ENCODE measurements at places on chromosomes 1 and 21.

- no peak for DNase-seq
Observed at GRCh38 chr21:45299864-45300785, 12.4 kb upstream of the POFUT2 start.

- peak; percentile 43 for DNase-seq
Observed at GRCh38 chr1:29991025-29991424, 732.4 kb downstream of the MATN1 start.

- DNase-seq = no peak
Observed at GRCh38 chr1:119451158-119451557, 36.2 kb downstream of the HSD3B2 start.

- DNase-seq = no peak
Observed at GRCh38 chr1:162951553-162952315, 90.8 kb upstream of the CCDC190 start.

- no peak for DNase-seq
Observed at GRCh38 chr1:93559045-93559444, 111.1 kb downstream of the FNBP1L start.

- no peak for DNase-seq
Observed at GRCh38 chr1:204990059-204990664, 52.9 kb upstream of the CNTN2 start.

GRCh38 chr1:159705904-159706256, 8.5 kb downstream of the CRP start:
- no peak for DNase-seq

DNA sequence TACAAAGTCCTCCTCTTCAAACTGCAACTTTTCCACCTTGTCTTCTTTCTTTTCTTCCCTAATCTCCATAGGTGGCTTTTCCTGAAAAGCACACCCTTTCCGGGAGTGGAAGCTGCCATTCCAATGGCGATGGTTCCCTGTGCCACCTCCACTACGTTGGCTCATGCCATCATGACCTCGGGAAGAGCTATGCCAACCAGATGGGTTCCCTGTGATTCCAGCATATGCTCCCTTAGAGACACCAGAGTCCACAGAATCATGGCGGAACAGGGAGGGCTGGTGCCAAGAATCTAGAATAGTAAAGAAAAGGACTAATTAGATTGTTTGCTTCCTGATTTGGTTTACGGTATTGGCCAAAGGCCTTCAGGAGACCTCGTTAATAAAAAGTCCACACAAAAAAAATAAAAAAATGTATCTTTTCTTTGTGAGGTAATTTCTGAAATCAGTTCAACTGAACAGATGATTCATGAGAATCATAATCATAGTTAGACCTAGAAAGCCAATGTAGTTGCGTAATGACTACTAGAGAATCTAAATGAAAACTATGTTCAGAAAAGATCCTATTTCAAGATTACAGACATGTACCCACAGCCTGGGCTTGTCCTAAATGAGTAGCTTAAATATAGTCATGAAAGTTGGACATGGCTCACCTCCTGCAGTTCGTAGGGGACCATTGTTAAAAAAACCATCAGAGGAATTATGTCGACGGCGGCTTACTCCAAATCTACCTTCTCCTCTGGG, 30.9 kb upstream of the CCDC17 start:
- no peak for DNase-seq

DNA sequence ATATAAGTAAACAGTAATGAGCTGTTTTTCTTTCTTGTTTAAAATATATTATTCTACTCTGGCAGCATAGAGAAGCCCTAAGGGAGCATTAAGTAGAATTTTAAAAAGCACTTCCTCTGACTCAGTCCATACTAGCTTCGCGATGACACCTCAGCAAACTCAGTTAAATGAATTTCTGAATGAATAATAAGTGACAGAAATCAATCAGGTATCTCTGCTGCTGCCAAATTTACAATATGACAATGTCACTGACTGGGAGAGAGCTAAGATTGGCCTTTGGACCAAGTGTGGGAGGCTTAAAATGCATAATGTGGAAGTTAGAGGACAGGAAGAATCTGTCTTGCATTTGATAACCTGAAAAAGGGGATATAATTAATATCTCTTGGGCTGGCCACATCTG, 296.1 kb downstream of the HHIPL2 start:
- no peak for DNase-seq

- no peak for DNase-seq
Observed at GRCh38 chr1:30756545-30757351, 826 bp downstream of the LAPTM5 start.

DNA sequence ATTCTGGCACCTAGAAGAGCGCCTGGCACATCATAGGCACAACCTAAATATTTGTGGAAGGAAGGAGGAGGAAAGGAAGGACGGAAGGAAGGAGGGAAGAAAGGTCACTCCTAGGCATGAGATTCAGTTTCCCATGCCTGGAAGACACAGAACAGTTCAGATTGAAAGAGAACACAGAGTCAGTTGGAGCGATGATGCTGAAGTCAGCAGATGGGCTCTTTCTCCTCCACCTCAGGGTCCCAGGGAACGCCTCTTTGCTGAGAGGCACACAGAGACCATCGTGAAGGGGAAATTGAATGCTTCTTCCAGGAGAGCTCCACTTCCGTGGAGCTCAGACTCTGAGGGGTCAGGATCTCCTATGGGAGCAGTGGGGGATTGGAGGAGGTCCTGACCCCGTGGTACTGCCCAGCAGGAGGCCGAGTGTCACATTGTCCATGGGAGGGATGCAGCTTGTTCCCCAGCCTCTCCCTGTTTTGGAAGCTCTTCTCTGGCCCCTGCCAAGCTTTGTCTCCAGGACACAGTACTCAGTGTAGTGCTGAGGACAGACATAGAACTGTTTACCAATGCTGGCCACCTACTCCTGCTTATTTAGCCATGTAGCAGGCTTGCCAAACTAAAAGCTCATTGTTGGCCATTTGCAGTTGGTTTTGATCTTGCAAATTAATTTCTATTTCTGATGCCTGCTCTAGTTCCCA, 2.4 kb downstream of the MYBPHL start:
- no peak for DNase-seq

DNA sequence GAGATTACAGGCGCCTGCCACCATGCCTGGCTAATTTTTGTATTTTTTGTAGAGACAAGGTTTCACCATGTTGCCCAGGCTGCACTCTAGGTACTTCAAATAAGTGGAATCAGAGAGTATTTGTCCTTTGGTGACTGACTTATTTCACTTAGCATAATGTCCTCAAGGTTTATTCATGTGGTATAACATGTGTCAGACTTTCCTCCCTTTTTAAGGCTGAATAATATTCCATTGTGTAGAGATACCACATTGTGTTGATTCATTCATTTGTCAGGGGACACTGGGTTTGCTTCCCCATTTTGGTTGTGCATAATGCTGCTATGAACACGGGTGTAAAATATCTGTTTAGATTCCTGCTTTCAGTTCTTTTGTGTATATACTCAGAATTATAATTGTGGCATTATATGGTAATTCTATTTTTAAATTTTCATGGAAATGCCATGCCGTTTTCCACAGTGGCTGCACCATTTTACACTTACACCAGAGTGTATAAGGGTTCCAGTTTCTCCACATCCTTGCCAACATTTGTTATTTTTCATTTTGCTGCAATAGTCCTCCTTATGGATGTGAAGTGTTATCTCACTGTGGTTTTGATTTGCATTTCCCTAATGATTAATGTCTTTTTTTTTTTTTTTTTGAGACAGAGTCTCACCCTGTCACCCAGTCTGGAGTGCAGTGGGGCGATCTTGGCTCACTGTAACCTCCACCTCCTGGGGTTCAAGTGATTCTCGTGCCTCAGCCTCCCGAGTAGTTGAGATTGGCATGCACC, 35.1 kb downstream of the IL6R start:
- DNase-seq = no peak

Data from vagina (tissue), 2 donors.